NCI-H1105 (cell line): ENCODE measurements at places on chromosomes 5 and 9.

- no peak for DNase-seq
Observed at GRCh38 chr5:120614531-120615180, 150.6 kb downstream of the PRR16 start.

GRCh38 chr5:32329395-32329834, 16.7 kb upstream of the MTMR12 start:
- DNase-seq, result no peak

- DNase-seq, result no peak
Observed at GRCh38 chr9:131217331-131218031, 58.8 kb downstream of the FAM78A start.

DNA sequence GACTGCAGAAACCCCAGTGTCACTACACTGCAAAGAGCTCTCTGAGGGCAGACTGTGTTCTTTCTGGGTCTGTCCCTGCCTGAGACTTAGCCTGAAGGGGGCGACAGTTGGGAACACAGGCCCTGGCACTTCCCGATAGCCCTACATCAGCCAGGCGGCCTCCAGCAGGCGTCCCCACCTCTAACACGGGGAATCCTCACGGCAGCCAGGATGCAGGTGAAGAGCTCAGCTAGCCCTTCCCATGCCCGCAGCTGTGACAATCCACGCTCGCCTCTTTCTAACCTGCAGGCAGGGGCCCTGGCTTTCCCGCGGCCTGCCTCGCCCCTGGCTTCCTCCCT, 5.9 kb downstream of the MED22 start:
- DNase-seq, result no peak

DNA sequence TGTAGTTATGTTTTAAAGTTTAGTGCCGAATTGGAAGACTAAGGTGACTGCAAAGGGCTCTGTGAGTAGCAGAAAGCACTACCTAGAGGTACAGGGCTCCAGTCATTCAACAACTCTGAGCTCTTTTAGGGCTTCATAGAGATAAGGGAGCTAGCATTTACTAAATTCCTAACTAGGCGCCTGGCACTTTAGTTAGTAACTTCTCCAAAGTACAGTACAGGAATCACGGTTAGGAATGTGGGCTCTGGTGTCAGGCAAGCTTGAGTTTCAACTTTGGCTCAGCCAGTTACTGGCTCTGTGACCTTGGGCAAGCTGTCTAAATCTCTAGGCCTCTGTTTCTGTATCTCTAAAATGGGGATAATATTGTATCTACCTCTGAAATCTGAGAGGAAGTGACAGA, 115.3 kb downstream of the SLIT3 start:
- DNase-seq, result no peak

GRCh38 chr5:60719329-60719728, 19.4 kb upstream of the DEPDC1B start:
- no peak for DNase-seq

DNA sequence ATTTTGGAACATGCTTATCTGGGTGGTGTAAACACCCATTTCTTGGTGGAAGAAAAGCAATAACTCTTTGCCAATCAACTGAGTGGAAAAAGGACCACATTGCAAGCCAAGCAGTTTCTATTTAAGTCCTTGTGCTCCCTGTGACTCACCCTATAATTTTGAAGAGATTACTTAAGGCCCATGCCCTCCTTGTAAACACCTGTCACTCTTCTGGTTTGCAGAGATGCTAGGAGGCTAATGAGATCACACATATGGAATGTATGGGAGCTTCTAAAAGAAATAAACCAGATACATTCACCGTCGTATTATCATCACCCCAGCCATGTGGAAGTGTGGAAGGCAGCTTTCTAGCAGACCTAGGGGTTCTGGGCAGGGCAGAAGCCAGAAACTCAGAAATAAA, 337.1 kb downstream of the GADD45G start:
- DNase-seq, result peak; percentile 15

GRCh38 chr9:130182381-130182909, 10.2 kb downstream of the NCS1 start:
- DNase-seq, result no peak
